M059J (cell line): ENCODE measurements at places on chromosomes 12 and 14.

GRCh38 chr14:94879537-94879936 lies 109.6 kb upstream of the GSC start:
- DNase-seq: no peak

DNA sequence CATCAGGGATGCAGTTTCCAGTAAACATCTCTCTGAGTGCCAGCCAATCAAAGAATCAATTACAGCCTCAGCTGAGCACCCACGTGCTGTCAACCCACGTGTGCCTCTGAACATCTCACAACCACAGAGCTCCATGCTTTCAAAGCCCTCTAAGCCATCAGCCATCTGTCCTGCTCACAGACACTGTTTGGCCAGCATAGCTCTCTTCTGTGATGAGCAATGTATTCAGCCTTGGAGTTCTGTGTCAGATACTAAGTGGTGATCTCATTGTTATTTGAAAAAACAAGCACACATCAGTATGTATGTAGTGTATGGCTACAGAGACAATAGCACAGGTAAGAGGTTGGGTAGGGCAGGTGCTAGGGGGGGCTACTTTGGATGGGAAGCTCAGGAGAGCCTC lies 94.3 kb downstream of the RGS6 start:
- DNase-seq: no peak

GRCh38 chr12:94640134-94640928 lies 10.0 kb downstream of the TMCC3 start:
- DNase-seq: peak; percentile 85

DNA sequence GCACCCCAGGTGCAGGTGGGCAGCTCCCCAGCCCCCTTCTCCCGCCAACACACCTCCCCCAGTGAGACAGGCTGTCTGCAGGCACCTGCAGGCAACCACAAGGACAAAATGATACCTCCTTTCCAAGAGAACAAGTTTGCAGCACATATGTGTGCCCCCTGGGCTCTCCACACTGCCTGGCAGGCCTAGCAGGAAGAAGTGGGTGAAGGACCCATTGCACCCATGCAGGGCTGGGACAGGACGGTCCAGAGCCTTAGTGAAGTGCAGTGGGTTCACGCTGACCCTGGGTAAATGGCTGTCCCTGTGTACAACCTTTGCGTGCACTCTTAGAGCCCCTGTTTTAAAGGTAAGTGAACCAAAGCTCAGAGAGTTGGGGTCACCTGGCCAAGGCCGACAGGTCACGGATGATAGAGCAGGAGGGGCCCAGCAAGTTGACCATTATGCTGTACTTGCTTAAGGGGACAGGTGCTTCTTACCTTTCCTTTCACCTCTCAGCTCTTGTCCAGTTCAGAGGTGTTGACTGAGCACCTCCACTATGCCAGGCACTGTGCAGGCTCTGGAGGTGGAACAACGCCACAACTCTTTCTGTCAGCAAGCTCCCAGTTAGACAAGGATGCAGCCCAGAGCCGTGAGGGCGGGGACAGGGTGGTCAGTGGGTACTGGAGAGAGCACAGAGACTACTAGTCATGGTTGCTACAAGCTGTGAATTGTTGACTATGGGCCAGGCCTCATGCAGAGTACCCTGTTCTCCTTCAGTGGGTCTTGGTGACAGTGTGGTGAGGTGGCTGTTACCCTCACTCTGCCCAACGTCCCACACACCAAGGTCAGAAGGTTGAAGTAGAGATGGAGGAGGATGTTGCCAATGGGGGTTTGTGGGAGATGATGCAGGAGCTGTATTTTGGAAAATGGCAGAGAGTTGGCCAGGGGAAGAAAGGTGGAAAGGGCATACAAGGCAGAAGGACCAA lies 125.9 kb downstream of the PAPOLA start:
- no peak for DNase-seq

DNA sequence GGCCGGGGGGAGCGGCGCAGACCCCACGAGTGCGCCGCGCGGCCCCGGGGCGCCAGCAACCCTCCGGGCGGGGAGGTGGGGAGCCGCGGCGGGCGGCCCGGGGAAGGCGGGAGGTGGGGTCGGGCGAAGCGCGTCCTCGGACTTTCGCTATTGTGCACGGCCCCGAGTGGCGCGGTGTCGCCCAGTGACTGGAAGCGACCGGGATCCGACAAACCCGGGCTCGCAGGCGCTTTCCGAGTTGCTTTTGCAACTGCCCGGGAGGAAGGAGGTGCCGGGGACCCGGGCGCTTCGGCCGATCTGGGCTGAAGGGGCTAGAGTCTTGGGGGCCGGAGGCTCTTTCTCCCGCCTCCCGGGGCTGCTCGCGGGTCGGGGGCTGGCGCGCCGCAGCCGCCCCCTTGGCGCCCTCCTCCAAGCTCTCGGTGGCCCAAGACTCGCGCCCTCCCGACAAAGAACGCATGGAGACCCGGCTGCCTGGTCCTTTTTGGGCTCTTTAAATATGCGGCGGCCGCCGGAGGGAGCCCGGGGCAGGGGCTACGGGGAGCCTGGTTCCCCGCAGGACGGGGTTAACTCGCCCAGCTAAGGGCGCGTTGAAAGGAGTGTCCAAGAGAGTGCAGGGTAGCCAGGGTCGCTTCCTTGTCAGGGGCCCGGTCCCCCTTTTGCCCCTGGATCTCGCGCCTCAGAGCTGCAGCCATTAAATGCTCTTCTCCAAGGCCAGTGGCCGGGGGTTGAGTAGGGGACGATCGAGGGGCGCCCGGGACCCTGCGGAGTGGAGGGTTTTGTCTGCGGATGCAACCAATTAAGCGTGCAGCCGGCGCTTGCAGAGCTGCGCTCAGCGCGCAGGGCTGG lies 1.4 kb downstream of the HMGA2 start:
- DNase-seq: peak; percentile 39

DNA sequence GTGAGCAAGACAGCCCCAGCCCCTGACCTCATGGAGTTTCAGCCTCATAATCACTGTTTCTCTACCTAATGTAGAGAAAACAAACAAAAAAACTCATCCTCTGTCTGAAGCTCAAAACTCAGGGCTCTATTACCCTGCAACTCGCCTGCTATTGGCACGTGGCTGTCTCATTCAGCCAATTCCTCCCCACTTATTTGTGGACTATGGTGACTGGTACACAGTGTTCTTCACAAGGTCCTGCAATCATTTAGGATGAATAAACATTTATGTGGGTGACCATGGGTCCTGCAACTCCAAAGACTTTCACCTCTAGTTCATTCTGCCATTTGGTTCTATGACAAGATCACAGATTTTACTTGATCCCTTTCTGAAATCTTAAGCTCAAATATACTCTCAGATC lies 4.7 kb downstream of the PPP2R3C start:
- DNase-seq: no peak

DNA sequence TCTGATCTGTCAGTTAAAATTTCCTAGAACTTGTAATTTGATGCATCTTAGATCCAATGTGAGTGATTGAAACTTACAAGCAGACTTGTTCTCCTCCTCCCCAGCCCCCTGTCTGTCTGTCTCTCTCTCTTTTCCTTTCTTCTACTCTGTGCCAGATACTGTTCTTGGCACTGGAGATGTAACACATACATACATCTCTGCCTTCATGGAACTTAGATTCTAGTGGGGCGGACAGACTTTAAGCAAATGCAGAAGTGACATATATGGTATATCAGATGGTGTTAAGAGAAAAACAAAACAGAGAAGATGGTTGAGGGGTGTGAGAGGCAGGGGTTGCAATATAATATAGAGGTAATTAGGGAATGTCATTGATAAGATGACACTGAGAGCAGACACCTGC lies 6.6 kb downstream of the CHST11 start:
- DNase-seq: no peak

GRCh38 chr12:43008953-43009845 lies 419.7 kb upstream of the PRICKLE1 start:
- DNase-seq: no peak

- DNase-seq: peak; percentile 37
Measured at GRCh38 chr12:42217656-42218055, 20.4 kb downstream of the YAF2 start.

DNA sequence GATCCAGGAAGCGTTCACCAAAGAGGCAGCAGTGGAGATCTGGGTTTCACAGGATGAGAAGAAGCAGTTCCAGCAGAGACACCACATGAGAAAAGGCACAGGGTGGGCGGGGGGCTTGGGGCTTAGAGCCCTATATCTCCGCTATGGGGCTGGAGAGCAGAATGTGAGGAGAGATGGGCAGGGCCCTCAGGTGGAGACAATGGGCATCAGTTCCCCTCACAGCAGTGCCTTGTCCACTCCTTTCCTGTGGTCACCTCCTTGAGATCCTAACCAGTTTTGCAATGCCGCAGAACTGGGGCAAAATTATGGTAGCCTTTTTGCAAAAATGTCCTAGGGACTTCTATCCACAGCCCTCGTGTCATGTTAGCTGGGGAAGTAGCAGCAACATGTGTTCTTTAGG lies 27.5 kb downstream of the DHRS2 start:
- DNase-seq: no peak

- no peak for DNase-seq
Measured at GRCh38 chr14:46887144-46887543, 235.6 kb upstream of the RPL10L start.

DNA sequence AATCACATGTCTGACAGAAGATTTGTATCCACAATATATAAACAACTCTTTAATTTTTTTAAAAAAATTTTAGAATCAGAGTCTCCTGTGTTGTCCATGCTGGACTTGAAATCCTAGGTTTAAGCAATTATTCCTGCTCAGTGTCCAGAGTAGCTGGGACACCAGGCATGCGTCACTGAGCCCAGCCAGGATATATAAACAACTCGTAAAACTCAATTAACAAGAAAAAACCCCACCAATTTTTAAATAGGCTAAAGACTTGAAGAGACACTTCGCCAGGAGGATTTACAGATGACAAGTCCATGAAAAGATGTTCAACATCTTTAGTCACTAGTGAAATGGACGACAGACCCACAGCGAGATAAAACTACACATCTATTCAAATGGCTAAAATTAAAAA lies 2.0 kb upstream of the SCN8A start:
- peak; percentile 48 for DNase-seq

DNA sequence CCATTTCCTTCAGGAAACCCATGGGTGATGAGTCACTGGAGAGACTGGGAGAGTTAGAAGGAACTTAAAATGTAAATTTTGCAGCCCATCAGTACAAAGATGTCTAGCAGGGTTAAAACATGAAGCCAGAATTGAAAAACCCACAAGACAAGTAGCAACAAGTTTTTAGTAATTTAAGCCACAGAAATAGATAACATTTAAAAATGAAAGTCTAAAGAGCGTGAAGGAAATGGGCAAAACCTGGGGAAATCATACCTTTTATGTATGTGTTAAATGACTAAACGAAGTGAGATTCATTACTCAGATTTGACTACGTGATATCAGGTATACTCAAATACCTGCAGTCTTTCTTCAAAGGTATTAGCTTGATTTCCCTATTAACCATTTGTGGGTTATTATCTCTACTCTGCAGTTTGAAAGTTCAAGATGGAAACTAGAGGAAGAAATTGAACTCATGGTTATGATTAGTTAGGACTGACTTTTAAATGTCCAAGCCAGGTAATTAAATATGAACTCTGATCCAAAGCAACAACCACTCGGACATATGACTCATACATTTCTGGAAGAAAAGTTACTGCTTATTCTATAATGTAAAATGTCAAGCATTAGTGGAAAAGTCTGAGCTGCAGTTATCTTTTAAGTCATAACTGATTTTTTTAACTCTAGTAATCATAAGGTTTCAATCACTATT lies 84.1 kb downstream of the ITPR2 start:
- DNase-seq: peak; percentile 54

- peak; percentile 88 for DNase-seq
Measured at GRCh38 chr12:94100211-94100627, 48.2 kb upstream of the PLXNC1 start.

DNA sequence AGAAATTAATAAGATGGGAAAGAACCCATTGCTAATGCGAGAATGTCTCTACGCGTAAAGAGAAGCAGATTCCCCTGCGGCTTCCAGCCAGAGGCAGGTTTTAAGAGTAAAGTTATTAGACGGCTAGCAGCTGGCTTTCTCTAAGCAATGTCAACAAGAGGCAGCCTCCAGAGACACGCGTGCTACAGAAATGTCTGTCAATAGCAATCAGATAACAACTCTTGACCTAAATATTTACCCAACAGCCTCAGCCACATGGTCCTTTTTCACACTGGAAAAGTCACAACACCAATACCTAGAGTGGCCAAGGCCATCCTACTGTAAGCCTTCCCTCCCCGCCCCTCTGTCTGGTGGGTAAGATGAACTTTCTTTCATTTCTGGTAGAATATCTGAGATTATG lies 146.0 kb upstream of the SFSWAP start:
- DNase-seq: no peak

DNA sequence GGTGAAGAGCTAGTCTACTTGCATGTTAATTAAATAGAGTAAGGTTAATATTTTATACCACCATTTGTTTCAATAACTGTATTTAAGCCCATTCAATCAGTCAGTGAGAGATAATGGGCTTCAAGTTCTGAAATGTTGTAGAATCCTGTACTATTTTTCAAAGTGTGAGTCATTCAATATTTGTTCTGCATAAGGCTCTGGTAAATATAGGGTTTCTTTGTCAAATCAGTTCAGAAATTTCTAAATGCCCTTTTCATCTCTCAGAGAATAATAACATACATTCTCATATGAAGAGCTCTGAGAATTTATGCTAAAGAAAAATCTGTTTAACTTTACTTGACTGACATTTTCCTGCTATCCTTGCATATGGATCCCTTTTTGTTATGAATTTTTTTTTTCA lies 493.3 kb downstream of the TMTC2 start:
- DNase-seq: no peak

- DNase-seq: no peak
Measured at GRCh38 chr14:96514694-96515093, 12.5 kb downstream of the PAPOLA start.

- peak; percentile 68 for DNase-seq
Measured at GRCh38 chr12:74537126-74537706, 419 bp upstream of the ATXN7L3B start.

DNA sequence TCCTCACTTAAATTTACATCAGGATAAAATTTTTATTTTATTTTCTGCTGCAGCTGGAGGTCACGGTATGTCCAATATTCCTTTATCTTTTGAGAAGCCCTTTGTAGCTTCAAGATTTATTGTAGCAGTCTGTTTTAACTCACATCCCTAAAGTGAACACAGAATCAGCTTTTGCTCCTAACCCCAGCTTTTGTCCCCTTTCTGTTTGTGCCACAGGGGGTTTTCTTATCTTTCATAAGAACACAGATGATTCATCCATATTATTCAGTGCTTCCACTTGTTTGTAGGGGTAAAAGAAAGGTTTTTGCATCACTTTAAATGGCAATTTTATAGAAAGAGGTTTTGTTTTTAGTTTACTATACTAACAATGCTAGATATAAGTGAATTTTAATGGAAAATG lies 21.8 kb upstream of the PIK3C2G start:
- DNase-seq: no peak

DNA sequence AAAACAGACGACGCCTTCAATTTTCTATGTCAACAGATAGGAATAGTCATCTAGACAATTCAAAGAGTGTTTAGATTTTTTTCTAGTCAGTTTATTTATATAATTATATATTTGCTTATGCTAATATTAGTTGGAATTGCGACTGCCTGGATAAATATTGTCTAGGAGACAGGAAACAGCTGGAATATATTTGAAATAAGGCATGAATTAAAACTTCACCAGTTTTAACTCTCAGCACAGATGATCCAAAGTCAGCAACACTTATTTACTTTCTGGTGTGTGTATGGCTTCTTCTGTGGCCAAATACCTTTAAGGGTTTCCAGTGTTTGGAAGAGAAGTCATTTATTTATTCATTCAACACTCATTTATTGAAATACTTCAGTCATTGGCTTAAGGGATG lies 1215.4 kb upstream of the USP15 start:
- no peak for DNase-seq

- peak; percentile 94 for DNase-seq
Measured at GRCh38 chr12:132162508-132163031, 18.3 kb downstream of the NOC4L start.
